ENCODE measurements at places on chromosomes 6 and 20.

DNA sequence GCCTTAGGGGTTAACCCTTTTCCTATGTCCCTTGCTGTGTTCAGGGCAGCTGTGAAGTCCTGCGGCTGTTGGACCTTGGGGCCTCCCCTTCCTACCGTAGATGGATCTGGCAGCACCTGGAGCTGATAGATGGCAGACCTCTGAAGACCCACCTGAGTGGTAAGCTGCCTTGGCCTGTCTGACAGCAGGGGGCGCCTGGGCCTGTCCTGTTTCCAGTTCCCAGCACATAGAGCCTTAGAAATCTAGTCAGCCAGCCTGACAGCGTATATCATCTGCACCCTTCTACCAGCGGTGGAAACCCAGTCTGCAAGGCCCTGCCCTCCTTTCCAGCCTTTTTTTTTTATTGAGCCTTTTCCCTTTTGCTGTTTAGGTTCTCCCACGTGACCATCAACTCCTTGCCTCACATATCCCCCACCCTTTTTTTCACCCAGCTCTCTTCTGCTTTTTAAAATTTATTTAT, 26.6 kb downstream of the CNBD2 start:
- DNase-seq: peak; percentile 73

- no peak for DNase-seq
Observed at GRCh38 chr20:16599257-16599656, 26.0 kb upstream of the KIF16B start.

- DNase-seq: no peak
Observed at GRCh38 chr6:25359191-25359861, 80.2 kb downstream of the CARMIL1 start.

GRCh38 chr20:11267131-11267761, 593.4 kb upstream of the JAG1 start:
- DNase-seq: no peak

DNA sequence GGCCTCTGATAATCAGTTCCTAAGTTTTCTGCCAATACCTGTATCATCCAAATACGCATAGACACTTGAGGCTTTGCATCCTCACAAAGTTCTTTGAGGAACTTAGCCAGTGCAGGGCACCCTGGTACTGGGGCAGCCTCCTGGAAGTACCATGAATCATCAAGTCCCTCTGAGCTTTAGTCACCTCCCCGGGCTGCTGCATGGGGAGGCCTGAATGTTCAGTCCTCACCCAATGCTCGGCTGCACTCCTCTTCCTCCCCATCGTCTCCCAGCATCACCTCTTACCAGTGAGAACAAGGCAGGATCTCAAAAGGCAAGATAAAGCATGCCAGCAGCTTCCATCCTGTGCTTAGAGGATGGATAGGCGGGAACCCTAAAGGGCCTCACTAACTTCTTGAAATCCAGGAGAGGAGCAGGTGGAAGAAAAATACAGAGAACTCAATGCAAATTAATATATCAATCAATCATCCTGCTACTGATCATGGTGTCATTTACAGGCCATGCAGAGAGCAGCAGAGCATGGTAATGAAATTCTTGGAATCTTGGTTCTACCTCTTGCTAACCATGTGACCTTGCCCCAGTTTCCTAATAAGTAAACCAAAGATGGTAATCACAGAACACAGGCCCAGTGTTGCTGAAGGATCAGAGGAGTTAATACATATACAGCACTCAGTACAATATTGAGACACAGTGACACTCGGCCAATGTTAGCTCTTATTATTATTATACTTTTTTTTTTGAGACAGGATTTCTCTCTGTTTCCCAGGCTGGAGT, 4.7 kb upstream of the CCN6 start:
- DNase-seq: no peak

DNA sequence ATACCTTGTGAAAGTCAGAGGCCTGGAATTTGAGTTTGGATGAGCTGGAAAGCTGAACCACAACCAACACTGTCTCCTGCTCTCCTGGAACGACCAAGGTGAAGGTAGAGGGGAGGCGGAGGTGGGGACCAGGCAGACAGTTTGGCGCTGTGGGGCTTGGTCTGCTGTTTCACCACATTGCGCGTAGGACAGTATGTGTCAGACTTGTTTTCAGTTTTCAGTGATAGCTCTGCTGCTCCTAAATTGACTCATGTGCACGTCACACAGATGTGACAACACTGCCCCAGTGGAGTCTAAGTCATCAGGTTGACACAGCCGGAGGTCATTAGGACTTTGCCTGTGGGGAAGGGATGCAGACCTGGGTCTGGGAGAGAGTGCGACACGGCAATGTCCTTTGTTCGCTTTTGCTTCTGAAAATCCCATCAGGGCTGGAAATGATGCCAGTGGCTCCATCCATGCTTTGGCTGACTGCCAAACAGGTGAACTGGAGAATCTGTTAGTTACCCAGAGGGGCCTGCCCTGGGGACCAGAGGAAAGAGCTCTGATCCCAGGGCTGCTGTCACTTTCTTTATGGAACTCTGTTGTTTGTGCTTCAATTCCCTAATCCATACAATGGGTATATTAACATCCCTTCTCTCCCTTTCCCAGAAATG, 255.5 kb downstream of the CDC5L start:
- no peak for DNase-seq

DNA sequence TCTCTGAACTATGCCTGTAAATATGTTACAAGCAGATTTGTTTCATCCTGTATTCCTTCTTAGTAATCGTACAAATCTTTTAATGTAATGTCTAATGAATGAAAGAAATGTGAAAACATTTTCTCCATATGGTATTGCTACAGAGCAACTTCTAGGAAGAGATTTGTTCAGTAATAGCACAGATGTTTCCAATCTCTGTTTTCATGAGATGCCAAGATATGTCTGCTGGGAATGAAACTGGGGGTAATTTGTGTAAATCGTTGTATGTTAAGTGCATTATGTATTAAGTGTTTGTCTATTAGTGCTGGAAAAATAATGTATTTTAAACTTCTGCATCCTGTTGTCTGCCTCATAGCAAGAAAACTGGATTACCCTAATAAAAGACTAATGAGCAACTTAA, 722.2 kb upstream of the EYS start:
- no peak for DNase-seq

GRCh38 chr6:6909111-6909510, 198.7 kb upstream of the RREB1 start:
- DNase-seq: no peak

DNA sequence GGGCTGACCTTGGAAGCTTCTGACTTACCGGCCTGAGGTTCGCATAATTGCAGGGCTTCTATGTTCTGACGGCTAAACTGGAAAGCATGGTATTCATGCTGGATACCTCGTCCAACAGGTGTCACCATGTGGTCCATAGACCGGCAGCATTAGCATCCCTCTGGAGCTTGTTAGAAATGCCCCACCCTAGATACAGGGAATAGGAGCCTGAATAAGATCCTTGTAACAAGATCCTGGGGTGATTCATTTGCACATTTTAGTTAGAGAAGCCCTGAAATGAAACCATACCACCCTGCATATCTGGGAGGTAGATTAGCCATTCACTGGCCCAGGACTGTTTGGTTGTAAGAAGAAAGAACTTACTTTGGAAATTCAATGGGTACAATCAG, 77.7 kb downstream of the TMEM170B start:
- DNase-seq: no peak

DNA sequence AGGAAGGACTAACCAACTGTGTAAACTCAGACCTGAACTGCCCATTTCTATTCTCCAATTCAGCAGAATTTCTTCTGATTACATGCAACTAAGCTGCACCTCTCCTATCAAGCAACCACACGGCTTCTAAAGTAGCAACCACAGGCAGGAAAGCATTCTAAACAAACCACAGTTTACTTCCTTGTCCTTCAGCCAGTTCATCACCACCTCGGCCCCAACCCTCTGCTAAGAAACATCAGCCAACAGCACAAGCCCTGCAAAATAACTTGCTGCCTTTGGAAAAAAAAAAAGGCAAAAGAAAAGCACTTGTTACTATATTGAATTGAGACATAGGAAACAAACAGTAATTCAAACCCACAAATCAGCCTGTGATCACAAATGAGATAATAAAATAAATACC, 140.3 kb downstream of the NFATC2 start:
- DNase-seq: no peak

DNA sequence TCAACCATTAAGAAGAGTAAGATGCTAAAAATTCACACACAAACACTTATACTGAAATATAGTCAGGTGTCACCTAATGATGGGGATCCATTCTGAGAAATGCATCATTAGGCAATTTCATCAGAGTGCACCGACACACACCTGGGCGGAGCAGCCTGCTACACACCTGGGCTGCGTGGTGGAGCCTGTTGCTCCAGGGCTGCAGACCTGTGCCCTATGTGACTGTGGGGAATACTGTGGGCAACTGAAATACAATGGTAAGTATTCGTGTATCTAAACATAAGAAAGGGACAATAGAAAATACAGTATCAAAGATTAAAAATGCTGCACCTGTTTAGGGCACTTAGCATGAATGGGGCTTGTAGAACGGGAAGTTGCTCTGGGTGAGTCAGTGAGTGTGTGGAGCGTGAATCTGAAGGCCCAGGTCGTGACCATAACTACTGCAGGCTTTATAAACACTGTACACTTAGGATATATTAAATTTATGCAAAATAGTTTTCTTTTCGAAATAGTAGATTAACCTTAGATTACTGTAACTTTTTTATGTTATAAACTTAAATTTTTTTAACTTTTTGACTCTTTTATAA, 124.4 kb upstream of the AFDN start:
- DNase-seq: no peak

- DNase-seq: no peak
Observed at GRCh38 chr20:8952721-8953120, 116.2 kb upstream of the PLCB4 start.

DNA sequence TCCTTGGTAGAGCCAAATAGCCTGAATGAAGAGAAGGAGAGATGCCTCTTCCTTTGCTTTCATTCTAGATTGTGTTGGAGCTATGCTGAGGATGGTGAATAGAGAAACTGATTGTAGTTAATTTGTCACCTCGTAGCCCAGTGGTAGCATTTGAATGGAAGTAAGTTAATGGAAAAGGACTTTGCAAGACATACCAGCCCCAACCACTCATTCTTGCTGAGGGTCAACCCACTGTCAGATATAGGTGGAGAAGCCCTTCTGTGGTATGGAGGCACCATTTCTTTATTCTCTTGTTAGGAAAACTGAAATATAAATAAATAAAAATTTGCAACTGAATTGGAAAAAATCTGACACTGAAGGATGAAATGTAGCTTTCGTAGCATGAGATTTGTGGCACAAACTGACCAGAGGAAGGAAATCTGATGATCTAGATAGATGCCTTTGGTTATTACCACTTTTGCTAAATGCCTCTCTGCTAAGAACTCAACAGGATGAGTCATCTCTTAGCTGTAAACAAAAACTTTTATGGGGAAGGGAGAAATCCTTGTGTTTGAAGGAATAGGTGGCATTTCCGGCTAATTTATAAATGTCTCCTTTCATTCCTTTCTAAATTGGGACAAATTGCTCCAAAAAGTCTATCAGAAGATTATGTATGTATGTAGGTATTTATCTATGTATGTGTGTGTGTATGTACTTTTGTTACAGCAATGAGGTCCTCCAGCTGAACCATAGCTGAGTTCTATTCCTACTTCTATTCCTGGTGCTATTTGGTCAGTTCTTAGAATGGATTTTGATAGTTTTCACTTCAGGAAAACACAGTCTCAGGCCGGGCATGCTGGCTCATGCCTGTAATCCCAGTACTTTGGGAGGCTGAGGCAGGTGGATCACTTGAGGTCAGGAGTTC, 76.5 kb upstream of the SUPT3H start:
- DNase-seq: no peak

- no peak for DNase-seq
Observed at GRCh38 chr6:99514089-99514488, 1.1 kb downstream of the USP45 start.

GRCh38 chr6:3208775-3209113, 18.7 kb downstream of the TUBB2B start:
- DNase-seq: no peak

- no peak for DNase-seq
Observed at GRCh38 chr6:68876792-68877493, 241.9 kb downstream of the ADGRB3 start.

DNA sequence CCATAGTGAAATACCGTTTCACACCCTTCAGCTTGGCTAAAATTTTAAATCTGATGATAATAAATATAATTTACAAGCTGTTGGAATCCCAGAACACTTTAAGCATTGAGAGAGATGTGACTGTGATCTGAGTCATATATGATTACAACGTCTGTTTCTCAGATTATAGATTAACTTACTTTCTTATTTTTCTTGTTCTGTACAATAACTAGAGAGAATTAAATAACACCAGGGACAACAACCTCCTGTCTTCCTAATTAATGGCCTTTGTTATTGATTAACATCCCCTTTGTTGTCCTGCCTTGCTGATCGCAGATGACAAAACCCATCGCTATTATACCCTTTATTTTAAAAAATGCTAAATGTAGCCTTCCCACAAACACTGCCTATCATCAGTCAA, 87.8 kb upstream of the EZR start:
- DNase-seq: no peak

GRCh38 chr6:134437376-134437775, 119.5 kb upstream of the SGK1 start:
- DNase-seq: no peak

GRCh38 chr6:134379599-134379998, 61.7 kb upstream of the SGK1 start:
- no peak for DNase-seq

DNA sequence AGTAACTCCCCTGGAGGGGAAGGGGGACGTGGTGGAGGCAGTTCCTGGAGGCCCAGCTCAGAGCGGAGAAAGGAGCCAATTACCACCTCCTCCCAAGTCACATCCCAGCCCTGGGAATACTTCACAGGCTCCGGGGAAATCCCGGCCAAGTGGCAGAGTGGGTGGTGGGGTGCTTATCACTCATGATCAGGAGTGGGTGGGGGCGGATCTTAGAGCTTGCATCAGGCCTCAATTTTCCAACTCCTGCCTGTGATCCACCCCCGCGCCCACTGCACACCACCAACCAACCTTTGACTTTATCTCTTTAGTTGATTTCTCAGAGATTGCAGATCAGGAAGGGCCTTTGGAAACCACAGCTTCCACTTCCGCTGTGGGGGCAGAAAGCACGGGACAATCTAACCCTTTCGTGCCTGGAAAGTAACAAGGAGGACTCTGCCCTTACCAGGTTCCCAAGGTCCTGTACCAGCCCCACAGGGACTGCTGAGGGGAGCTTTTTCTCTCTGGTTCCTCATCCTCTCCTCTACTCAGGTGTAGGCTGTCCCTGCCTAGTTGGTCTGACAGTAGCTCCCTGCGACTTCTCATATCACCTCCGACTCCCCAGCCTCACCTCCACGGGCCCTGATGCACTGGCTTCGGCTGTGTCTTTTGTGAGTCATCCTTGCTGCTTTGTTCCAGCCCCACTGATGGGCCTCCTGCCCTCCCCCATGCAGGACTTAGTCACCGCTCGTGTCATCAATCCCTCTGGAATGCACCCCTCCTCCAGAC, 24.9 kb upstream of the IER3 start:
- peak; percentile 47 for DNase-seq

GRCh38 chr6:7813704-7814103, 87.8 kb downstream of the BMP6 start:
- DNase-seq: no peak
